ENCODE measurements at places on chromosomes 3 and 15. TPM values are rescaled to one million over a fixed set of nuclear protein-coding genes. Genes with fewer than 3 reads are reported as not detected.

DNA sequence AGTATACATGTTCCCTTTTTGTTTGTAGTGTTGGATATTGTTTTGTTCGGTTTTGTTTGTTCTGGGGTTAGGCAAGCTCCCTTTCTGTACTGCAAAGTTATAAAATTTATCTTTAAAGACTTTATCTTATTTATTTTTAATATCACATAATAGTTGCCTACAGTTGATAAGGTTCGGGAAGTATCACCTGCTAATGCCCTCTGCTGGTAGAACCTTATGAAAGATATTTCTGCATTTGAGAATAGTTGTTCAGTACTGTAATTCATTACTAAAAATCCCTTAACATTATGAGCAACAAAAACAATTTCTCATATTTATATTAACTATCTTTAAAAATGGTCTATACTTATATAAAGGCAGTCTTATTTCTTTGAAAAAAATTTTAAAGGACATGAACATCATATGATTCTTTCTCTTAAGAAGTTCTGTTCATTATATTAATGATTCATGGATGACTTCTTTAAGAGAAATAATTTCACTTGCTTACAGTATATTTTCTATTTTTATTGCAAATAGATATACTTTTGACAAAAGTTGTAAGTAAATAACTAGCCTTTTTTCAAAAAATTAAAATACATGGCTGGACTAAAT, 1126.8 kb downstream of the SI start:
- H3K27me3 ChIP-seq, result peaks cover 1% of the 10 kb centered on the region
- H3K4me3 ChIP-seq, result no peak overlapping the region
- H3K4me1 ChIP-seq, result no peaks in the 10 kb centered on the region
- no peak for DNase-seq
- H3K36me3 ChIP-seq, result no peaks in the 10 kb centered on the region

DNA sequence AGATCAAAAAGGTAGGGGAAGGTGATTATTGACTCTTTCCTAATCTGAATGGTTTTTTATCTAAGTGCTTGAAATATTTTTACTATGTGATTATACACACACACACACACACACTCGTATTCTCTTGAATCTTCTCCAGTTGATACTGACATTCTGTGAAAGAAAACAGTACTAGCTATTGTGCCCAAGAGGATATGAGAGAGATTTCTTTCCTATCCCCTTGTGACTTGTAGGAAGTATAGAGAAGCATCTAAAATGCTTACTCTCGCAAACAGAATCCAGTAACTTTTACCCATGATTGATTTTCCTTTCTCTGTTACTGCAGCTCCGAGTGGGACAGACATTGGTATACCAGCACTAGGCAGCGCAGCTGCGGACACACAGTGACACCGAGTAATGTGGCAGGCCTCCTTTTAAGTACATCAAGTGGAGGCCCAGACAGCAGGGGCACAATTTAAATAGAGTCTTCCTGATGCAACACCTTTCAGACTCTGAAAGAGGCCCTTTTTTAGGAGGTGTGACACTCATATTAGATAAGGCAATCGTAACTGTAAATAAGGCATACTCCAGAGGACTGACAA, 421.0 kb upstream of the CNTN4 start:
- no peak overlapping the region for H3K4me3 ChIP-seq
- peaks cover 3% of the 10 kb centered on the region for H3K36me3 ChIP-seq
- no peaks in the 10 kb centered on the region for H3K27me3 ChIP-seq

- H3K4me3 ChIP-seq, result no peak overlapping the region
- H3K4me1 ChIP-seq, result peaks cover 3% of the 10 kb centered on the region
- DNase-seq, result no peak
- H3K27me3 ChIP-seq, result no peaks in the 10 kb centered on the region
- H3K36me3 ChIP-seq, result no peaks in the 10 kb centered on the region
Measured at GRCh38 chr3:99761415-99762165, 56.1 kb upstream of the CMSS1 start.

DNA sequence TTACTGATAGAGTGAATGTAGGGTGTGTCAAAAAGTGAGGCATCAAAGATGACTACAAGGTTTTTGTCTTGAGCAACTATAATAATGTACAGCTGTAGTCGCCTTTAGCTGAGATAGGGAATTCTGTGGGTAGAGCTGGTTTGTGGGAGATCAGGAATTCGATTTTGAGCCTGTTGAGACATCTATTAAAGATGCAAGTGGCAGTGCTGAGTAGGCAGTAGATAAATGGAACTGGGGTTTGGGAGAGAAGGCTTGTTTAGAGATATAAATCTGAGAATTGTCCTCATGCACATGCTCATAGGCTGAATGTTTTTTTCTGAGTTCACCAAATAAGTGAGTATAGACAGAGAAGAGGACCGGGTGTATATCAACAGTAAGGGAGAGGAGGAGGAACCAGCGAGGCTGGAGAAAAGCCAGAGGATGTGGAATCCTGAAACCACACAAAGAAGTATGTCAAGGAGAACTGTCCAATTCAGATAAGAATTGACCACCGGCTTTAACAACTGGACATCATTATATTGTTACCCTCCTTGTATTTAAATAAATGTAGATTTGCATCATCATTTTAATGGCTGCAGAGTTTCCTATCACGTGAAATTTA, 146.0 kb upstream of the TNIK start:
- H3K27me3 ChIP-seq, result no peaks in the 10 kb centered on the region
- no peak for DNase-seq
- no peaks in the 10 kb centered on the region for H3K4me1 ChIP-seq
- H3K4me3 ChIP-seq, result no peak overlapping the region
- H3K27ac ChIP-seq, result no peak overlapping the region
- peaks cover 21% of the 10 kb centered on the region for H3K36me3 ChIP-seq

GRCh38 chr3:149752788-149753136, 473 bp upstream of the COMMD2 start:
- H3K36me3 ChIP-seq, result peaks cover 9% of the 10 kb centered on the region
- peaks cover 12% of the 10 kb centered on the region for H3K4me1 ChIP-seq
- H3K27me3 ChIP-seq, result peaks cover 3% of the 10 kb centered on the region
- H3K4me3 ChIP-seq, result peak overlapping the region; percentile 98
- no peak for DNase-seq

LRRC49 gene
- 4.2 TPM for total RNA-seq

MIX23 gene
- 33.2 TPM for total RNA-seq

Data from endothelial cell (in vitro differentiated cells).